ENCODE measurements at places on chromosomes 7 and 10. TPM values are rescaled to one million over a fixed set of nuclear protein-coding genes. Genes with fewer than 3 reads are reported as not detected.

GRCh38 chr7:51045319-51046102 is 262.8 kb upstream of the GRB10 start:
- DNase-seq = peak; percentile 46

GRCh38 chr7:40827222-40828085 is 692.6 kb downstream of the SUGCT start:
- DNase-seq = no peak

DNA sequence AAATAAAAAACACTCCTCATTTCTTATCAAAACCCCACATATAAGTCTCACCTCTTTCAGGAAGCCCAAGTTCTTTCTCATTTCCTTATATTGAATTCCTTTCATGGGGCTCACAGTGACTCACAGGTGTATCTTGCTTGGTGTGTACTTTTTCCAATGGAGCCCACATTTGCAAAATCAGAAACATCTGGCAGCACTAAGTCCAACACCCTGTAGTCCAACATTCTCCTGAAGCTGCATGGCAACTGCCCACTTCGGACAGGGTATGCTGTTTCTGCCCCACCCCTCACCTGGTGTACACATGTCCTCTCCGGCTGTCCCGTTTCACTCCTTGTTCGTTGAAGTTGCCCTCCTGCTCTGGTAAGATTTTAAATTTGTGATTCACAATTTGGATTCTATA is 544.1 kb downstream of the SORCS3 start:
- DNase-seq = no peak

- DNase-seq = no peak
These were observed 164.1 kb upstream of the RHEB start for GRCh38 chr7:151683615-151684407.

Gene RSPH10B
- total RNA-seq = 1.0 TPM

GRCh38 chr10:18424200-18424599 is 227.2 kb downstream of the NSUN6 start:
- no peak for DNase-seq

Gene CDC123
- 233 TPM for total RNA-seq

Gene SUN3
- not detected for total RNA-seq

Gene CNTNAP2
- total RNA-seq = not detected

Gene NEBL
- 2.6 TPM for total RNA-seq

Gene CTAGE8
- not detected for total RNA-seq

- DNase-seq = no peak
These were observed 34.3 kb downstream of the FRMPD2 start for GRCh38 chr10:48240196-48240595.

Gene SP4
- total RNA-seq = 8.4 TPM

- DNase-seq = no peak
These were observed 355.2 kb downstream of the TNS3 start for GRCh38 chr7:47226696-47227095.

Gene SPDYE5
- not detected for total RNA-seq

GRCh38 chr7:35712563-35713226 is 17.8 kb upstream of the HERPUD2 start:
- DNase-seq = no peak

- no peak for DNase-seq
These were observed 28.3 kb downstream of the GBX1 start for GRCh38 chr7:151139071-151139790.

GRCh38 chr7:76303202-76304147 is 1.0 kb downstream of the HSPB1 start:
- peak; percentile 91 for DNase-seq
